ENCODE measurements at places on chromosomes 5 and 9.

DNA sequence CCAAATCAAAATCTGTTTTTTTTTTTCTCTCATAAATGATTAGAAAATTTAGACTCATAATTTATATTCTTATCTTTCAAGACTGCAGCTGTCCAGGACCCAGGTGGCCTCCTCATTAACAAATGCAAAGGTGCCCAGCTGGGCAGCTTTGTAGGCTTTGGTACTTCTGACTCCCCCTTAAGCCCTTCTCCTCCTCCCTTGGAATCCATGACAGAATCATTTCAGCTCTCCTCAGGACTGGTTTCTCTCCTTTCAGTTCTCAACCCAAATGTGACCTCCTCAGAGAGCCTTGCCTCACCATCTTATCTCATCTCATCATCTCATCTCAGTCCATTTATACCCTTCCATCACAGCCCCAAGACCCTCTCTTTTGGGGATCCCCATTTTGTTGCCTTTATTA, 221.7 kb downstream of the KIAA0825 start:
- no peak for DNase-seq

DNA sequence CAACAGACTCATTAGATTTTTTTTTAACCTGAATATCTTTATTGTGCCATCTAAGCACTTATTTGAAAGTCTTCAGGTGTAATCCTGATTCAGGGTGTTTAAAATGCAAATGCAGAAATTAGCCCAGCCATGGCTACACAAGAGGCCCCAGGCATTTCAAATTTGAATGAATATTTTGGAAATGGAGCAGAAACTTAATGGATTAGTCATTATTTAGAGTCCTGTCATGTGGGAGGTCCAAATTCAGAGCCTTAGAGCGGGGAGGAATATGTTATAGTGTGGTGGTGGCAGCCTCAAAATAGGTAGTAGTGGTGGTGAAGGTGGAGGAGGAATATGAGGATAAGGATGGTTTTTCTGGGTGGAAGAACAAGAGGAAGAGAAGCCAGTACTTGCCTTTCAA, 567.0 kb downstream of the RAB3C start:
- DNase-seq: no peak

DNA sequence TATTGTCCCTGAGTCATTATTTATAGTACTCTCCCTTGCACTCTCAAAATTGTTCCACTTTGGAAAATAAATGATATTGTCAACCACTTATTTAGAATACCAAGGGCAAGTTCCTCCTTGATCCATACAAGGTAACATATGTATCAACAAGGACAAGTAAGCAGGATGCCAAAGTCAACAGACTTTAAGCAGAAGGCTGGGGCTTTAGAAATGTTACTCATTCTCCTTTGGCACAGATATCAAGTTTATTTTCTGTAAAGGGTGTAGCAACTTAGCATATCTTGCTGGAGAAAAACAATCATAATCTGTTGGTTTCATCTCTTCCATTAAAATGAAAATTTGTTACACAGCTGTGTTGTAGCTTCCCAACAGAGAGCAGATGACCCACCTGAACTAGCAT, 248.7 kb upstream of the SLC30A5 start:
- no peak for DNase-seq

DNA sequence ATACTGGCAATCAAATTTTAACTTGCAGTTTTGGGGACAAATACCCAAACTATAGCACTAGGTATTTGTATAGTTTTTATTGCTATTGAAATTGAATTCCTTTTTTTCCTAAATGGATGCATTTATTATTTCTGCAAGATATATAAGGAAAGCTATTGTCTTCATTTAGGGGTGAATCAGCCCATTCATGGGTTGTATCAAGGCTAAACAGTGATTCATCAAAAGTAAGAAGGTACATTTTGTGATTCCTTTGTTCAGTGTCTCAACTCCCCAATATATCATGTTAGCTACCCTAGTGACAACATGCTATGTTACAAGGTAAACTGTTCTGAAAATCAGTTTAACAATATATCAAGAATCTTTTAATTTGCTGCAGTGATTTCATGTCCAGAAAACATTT, 185.7 kb downstream of the PLK2 start:
- no peak for DNase-seq
